Panc1 (cell line): ENCODE measurements at places on chromosomes 13 and 19.

DNA sequence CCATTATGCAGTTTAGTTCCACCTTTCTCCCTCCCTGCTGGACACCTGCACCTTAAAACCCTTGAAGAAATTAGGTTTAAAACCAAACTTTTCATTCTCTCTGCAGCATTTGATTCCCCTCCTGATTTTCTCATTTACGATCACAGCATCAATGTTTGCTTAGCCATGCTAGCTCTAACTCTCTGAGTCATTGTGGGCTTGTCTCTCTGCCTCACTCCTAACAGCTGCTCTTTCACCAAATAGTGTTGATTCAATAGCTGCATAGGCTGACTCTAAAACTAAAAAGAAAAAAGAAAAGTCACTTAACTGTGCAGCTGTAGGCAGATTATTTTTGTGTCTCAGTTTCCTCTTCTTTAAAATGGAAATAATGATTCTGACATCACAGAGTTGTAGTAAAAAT lies 1124.9 kb downstream of the DIAPH3 start:
- DNase-seq = no peak

DNA sequence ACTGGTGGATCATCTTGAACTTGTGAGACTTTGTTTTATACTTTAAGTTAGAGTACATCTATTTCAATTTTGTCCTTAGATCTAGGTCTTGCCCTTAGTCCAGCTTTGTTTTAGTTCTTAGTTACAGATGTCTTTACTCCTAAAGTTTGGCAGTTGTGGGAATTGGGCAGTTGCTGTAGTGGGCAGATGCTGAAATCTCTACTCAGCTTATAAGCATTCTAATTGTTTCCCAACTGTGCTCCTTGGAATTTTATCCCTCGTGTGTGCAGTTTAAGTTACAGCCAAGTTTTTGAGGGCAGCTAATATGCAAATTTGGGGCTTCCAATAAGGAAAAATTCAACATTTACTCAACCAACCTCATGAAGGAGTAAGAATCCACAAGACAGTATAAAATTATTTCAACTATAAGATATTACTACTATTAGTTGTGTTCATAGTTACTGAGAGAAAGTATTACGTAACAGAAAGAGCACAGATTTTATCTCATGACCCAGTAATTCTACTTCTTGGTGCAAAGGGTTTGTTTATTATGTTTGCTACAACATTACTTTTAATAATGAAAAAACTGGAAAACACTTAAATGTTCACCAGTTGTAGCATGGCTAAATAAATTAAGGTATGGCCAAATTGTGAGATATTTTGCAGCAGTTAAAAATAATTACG lies 32.9 kb downstream of the CCDC122 start:
- DNase-seq = no peak

- DNase-seq = no peak
Observed at GRCh38 chr19:7226739-7227138, 67.5 kb downstream of the INSR start.

GRCh38 chr13:103734837-103735236 lies 668.6 kb upstream of the SLC10A2 start:
- no peak for DNase-seq

- no peak for DNase-seq
Observed at GRCh38 chr19:2217591-2217990, 18.5 kb downstream of the PLEKHJ1 start.

GRCh38 chr19:30431591-30431990 lies 59.4 kb downstream of the ZNF536 start:
- no peak for DNase-seq

GRCh38 chr19:18742838-18743783 lies 48.0 kb downstream of the COMP start:
- DNase-seq = no peak

DNA sequence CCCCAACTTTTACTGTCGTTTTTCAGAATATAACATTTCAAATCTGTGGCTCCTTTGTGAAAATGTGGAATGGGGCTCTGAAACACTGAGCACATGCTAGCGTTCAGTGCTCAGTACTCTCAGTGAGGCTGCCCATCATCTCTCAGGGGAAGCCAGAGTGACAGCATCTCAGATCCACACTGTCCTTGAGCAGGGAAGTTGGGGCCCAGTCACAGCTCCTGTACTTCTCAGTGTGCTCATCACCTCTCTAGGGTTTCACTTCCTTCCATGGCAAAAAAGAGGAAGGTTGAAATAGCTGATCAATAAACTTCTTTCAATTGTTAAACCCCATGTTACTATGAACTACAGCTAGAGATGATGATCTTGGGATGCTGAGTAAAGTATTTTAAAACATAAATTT lies 565.9 kb upstream of the SPRY2 start:
- DNase-seq = no peak
